Effector CD4-positive, alpha-beta T cell (primary cell): ENCODE measurements at places on chromosomes 3 and 15.

- DNase-seq = no peak
Observed at GRCh38 chr3:183324083-183324482, 71.0 kb downstream of the B3GNT5 start.

GRCh38 chr15:91281947-91282346 is 181.9 kb downstream of the SV2B start:
- DNase-seq = no peak

DNA sequence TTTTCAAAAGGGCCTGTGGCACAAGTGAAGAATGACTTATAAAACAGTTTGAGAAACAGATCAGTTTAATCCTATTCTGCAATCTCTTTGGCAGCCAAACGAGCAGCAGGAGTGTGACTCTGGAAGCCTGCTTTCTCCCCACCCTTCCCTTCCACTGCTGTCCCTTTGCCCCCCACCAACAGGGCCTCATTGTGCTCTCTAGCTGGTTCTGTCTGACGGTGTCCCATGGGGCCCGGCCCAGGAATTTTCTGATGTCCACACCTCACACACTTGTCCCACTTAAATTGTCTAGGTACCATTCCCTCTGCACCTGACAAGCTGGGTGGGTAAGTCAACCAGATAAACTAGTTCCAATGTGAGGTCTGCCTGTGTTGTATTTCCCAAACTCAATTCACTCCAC is 16.4 kb downstream of the SLCO2A1 start:
- no peak for DNase-seq

GRCh38 chr3:124601190-124601589 is 129.1 kb upstream of the UMPS start:
- no peak for DNase-seq

- DNase-seq = no peak
Observed at GRCh38 chr15:39578851-39579486, 1.9 kb upstream of the THBS1 start.

DNA sequence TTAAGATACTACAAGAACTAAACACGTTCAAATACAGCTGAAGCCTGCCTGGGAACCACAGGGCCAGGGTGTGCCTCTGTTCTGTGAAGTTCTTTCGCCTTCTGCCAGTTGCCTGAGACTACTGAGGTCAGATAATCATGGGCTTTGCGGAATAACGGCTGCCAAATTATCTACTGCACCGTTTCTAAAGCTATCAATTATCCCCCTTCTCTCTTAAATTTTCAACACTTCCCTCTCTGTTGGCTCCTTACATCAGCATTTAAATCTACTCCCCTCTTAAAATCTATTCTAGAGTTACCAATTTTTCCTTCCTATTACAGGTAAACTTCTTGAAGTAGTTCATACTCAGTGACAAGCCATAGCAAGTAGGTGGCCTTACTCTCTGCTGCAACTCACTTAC is 6.2 kb upstream of the NEO1 start:
- no peak for DNase-seq

- DNase-seq = no peak
Observed at GRCh38 chr3:25080461-25080860, 347.6 kb upstream of the RARB start.

GRCh38 chr15:100308213-100308600 is 33.6 kb downstream of the ADAMTS17 start:
- DNase-seq = no peak

- DNase-seq = no peak
Observed at GRCh38 chr15:74422265-74422651, 11.5 kb downstream of the SEMA7A start.

GRCh38 chr3:12662593-12663400 is 1.1 kb downstream of the RAF1 start:
- DNase-seq = peak; percentile 4

DNA sequence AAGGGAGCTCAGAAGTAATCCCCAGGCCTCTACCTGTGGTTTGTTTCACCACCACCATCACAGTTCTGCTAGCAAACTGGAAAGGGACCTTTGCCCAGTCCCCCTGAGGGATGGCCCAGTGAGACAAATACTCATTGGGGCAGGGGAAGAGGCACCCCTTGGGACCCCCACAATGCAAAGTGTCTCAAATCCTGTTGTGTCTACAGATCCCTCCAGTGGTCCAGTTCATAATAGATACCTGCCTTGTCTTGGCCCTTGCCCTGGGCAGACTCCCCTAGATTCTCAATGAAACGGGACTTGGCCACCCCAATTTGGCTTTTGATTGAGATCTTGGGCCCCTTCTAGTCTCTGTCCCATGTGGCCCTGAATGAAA is 43.8 kb upstream of the RAB6B start:
- no peak for DNase-seq

GRCh38 chr3:189512821-189513220 is 118.4 kb upstream of the TP63 start:
- DNase-seq = no peak

- DNase-seq = no peak
Observed at GRCh38 chr15:64464276-64465005, 4.1 kb downstream of the ZNF609 start.

DNA sequence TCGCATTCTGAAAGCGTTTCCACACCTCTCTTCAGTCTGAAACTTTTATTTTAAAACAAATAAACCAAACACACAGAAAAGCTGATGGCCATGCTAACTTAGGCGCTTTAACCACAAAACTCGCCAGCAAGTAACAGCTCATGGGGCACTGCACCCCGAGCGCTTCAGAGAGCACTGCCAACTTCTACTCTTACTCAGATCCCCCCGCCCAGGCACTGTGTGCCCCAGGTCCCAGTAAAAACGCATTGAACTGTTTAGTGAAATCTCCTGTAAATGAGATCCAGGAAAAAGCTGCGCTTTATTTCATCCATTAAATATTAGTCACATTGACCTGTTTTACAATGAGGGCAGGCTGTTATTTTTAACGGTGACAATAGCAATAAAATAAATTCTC is 99.7 kb downstream of the LRIG1 start:
- no peak for DNase-seq

GRCh38 chr3:16666206-16666605 is 61.0 kb upstream of the DAZL start:
- DNase-seq = no peak

DNA sequence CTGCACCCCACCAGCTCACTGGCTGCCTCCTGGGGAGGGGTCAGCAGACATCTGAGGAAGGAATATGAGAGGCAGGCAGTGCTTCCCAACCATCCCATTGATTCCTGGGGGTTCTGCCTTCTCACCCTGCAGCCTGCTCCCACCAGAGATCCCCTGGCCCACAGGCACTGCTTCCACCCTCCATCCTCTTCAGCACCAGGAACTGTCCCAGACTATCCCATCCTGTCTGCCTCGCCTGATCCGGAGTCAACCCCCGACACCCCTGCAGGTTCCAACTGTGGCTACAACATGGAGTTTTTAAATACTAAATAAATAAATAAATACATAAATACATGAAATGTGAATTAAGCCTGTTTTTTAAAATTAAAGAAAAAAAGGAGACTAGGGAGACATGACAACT is 43.6 kb downstream of the CACNA2D2 start:
- DNase-seq = no peak

DNA sequence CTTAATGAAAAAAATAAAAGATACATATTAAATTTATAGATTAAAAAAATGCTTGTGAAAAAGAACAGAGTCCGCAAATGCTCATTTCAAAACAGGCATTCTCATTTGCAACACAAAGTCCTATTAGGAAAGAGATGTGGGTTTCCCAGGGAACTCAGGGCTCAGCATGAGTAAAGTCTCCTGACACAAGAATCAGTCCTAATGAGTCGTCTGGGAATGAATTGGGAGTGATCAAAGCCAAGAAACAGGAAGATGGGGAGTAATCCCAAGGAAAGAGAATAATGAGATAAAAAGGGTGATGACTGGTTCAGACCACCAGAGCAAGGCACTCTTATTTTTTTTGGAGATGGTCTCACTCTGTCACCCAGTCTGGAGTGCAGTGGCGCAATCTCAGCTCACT is 443.7 kb downstream of the NR2F2 start:
- no peak for DNase-seq

DNA sequence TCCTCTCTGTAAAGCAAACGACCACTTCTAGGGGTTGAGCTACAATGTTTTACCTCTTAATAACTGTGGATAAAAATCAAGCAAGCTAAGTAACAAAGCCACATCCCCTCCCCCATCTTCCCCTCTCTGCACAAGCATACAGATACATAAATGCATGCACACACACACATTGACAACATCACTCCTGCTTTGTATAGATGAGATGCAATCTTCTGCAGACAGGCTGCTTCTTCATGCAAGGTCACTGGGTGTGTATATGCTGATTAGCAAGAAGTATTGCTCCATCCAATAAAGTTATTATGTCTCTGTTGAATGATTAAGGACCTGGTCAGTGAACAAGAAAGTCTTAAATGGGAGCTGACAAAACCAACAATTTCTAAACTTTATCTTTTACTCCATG is 8.8 kb upstream of the ATP11B start:
- no peak for DNase-seq

DNA sequence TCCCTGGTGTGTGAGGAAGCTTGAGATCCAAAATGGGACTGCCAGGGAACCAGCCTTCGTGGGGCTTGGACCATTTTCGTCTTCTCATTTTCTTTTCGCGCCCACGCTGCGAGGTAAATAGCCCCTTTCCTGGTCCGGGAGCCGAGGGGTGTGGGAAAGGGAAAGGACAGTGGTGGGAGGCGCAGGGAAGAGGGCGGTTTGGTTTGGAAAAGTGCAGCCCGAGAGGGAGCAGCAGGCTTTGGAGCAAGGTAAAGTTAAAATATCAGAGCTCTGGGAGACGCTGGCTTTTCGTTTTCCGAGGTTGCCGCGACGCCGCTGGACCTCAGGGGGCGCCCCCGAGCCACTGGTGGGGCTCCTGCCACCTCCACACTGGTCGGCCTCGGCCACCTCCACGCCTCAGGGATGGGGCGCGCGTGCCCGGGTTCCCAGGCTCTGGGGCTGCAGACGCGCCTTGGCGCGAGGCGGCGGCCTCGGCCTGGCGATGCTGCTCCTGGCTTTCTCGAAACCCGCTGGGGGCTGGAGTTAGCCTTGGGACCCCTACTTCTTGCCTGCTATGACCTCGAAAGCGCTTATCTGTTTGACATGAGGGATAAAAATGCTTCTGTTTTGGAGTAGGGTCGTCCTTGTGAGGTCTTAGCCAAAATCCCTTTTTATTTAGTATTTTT is 3.2 kb downstream of the PTPRG start:
- DNase-seq = no peak

GRCh38 chr3:88003115-88003755 is 55.6 kb downstream of the CGGBP1 start:
- no peak for DNase-seq

DNA sequence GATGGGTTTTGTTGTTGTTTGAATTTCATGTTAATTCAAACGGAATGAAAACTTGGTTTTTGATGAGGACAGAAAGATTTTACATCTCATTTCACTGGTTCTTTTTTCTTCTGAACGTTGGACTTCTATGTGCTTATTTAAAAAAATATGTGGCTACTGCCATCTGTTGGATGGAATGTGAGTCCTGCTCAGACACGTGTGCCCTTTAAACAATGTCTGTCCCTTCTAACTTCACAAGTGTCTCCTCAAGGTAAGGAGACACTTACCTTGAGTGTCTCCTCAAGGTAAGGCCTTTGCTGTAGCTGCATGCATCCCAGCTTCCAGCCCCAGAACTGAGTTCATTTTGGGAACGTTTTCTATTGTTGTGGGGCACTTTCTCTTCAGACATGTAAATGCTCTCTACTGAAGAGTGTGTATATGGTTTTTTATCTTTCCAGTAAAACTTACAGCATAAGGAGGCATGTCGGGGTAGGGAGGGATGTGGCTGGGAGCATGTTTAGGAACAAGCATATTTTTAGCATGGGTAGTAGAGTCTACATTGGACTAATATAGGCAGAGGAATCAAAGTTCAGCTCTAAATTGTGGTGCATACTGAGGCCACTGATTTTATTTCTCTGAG is 63.1 kb upstream of the UBE3A start:
- no peak for DNase-seq

DNA sequence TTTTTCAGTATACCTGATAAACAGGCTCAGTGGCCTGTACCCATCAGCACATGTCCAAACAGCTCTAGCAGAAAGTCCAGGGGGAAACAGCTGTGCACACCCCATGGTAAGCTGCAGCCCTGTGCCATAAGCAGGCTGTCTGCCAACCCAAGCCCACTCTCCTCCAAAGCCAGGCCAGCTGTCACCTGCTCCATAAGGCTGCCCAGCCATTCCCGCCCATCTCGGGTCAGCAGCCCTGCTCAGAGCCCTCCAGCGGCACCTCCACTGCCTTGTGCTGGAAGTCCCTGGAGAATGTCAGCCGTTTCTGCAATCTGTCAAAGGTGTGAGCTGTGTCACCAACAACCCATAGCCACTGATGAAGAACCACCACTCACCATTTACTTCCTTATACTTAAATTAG is 82.0 kb downstream of the NTRK3 start:
- no peak for DNase-seq

GRCh38 chr15:37792351-37792750 is 142.1 kb upstream of the TMCO5A start:
- no peak for DNase-seq

DNA sequence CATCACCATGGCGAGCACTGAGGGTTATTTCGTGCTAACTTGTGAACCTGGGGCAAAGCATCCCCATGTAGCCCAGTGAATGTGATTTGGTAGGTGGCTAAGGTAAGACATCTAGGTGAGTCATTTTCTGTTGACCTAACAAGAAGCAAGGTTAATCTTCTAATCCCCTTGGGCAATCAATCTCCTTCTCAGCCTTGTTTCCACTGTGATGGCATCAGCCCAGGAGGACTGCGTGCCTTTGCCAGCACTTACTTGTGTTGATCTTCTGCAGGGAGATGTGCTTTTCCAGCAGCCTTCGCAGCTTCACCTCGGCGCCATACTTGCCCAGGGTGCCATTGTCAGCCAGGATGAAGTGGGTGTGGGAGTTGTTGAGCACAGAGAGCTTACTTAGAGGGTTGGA is 35.7 kb downstream of the TRPM1 start:
- no peak for DNase-seq

- no peak for DNase-seq
Observed at GRCh38 chr15:81887912-81888311, 157.9 kb downstream of the MEX3B start.

GRCh38 chr3:94115482-94115881 is 52.6 kb downstream of the NSUN3 start:
- DNase-seq = no peak

- DNase-seq = no peak
Observed at GRCh38 chr3:146449613-146450012, 19.7 kb downstream of the PLSCR2 start.

GRCh38 chr15:37017031-37017625 is 83.2 kb downstream of the MEIS2 start:
- no peak for DNase-seq

DNA sequence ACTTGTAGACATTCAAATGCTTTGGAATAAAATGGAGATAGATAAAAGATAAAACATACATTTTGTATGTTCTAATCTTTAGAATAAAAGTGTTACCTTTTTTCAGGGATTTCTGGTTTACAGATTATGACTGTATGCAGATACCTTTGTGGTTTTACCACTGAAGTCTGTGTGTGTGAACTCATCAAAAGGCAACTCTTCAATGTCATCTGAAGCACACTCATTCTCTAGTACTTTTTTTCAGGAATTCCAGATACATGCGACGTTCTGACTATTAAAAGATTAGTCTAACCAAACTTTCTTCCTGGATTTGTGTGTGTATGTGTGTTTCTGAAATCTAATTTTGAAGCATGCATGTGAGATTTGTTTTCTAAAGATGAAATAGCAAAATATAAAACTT is 188.6 kb downstream of the NLGN1 start:
- DNase-seq = no peak
